Activated T-cell treated with anti-CD3 and anti-CD28 coated beads, Interleukin-2, amount 50 U/mL, for 72 hours (primary cell): ENCODE measurements at places on chromosomes 16 and 17. TPM values are rescaled to one million over a fixed set of nuclear protein-coding genes. Genes with fewer than 3 reads are reported as not detected.

DNA sequence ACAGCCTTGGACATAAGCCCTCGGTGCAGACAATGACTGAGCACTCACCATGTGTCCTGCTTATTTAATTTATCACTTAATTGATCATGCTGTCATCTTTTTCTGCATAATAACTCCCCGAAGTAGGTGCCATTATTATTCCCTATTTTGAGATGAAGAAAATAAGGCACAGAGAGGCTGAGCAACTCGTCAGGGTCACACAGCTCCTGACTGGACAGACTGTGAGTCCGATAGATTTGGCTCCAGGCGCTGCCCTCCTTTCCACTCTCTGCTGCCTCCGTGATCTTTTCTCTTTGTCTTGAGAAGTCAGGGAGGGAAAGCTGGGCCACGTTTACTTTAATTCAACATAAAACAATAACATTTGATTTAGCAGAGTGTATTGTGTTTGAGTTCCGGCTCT is 19.0 kb upstream of the N4BP1 start:
- DNase-seq: no peak

- DNase-seq: no peak
Observed at GRCh38 chr17:45369421-45369820, 52.6 kb upstream of the MAP3K14 start.

DNA sequence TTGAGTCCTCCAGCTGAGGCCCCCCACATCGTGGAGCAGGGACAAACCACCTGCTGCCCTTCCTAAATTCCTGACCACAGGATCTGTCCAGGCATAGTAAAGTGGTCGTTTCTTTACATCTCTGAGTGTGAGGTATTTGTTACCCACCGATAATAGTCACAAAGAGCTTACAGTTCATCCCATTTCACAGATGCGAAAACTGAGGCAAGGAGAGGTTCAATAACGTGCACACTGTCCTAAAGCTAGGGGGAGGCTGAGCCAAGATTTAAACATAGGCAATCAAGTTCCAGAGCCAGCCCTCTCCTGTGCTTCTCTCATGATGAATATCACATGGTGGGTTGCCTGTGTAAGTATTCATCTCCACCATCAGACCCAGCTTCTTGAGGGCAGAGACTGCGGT is 135.4 kb downstream of the CCT6B start:
- DNase-seq: no peak

- no peak for DNase-seq
Observed at GRCh38 chr17:80071116-80071841, 30.1 kb upstream of the GAA start.

- DNase-seq: no peak
Observed at GRCh38 chr16:73122604-73123391, 74.9 kb upstream of the ZFHX3 start.

- DNase-seq: peak; percentile 25
Observed at GRCh38 chr17:57662644-57663308, 82.3 kb downstream of the CCDC182 start.

DNA sequence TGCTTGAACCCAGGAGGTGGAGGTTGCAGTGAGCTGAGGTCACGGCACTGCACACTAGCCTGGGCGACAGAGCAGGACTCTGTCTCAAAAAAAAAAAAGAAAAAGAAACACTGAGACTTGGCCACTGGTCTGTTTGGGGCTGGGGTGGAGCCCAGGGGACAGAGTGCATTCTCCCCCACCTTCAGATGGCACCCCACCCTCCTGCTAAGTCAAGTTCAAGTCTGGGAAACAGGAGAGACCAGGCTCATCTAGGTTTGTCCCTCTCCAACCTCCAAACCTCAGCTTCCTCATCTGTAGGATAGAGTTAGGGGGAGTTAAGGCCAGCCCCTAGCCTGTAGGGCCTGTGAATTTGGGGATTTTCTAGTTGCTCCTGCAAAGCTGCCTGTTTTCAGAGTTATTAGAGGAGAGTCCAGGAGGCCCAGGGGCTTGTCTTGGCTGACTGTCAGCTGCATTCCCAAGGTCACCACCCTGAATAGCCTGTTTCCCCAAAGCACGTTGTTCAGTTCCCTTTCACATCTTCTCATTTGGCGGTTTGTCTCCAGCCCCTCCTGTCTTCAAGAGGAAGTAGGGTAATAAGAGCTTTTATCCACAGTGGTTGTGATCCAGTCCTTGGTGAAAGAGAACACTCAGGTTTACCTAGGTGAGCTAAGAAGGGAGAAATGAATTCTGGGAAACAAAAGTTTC is 2.2 kb downstream of the MT3 start:
- DNase-seq: no peak

- DNase-seq: no peak
Observed at GRCh38 chr17:48555258-48556228, 10.6 kb upstream of the HOXB2 start.

- no peak for DNase-seq
Observed at GRCh38 chr16:90061437-90061836, 15.7 kb downstream of the PRDM7 start.

Gene SBK1
- total RNA-seq: 7.0 TPM

Gene TBC1D3
- total RNA-seq: not detected

Gene SULT1A2
- total RNA-seq: 0.25 TPM

Gene CCL16
- not detected for total RNA-seq

Gene VASN
- total RNA-seq: not detected

Gene SOX15
- 0.34 TPM for total RNA-seq

Gene NPTX1
- total RNA-seq: 6.1 TPM
